ENCODE measurements at places on chromosomes 3 and 15.

DNA sequence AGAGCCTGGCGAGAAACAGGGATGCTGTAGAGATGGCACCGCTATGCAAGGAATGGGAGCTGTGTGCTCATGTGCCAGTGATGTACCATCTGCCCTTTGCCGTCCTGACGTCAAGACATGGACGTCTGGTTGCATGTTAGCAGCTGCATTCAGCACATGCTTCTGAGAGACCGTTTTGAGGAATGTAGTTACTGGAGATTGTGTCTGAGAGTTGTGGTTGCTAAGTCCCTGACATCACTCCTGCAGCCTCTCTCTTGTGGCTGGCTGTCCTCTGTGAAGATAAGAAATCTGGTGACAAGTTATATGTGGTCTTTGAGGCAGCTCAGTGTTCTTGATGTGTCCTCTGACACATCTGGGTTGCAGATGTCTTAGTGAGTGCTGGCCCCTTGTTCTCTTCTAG, 165.1 kb downstream of the APBA2 start:
- DNase-seq: no peak

DNA sequence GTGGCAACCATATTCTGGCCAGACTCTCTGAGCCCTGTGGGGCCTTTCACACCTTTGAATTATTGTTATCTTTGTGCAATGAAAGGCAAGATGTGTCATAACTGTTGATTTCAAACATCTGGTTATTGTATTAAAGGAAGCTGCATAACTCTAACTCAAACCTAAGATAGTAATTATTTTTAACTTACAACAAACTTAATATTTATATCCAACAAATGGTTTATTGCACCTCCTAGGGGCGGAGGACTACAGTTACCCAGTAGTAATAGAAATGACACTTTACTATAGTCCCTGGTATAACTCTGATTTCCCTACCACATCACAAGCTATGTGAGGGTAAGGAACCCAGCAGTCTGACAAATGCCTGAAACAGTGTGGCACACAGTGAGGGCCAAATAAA, 363.9 kb upstream of the SUCLG2 start:
- no peak for DNase-seq

DNA sequence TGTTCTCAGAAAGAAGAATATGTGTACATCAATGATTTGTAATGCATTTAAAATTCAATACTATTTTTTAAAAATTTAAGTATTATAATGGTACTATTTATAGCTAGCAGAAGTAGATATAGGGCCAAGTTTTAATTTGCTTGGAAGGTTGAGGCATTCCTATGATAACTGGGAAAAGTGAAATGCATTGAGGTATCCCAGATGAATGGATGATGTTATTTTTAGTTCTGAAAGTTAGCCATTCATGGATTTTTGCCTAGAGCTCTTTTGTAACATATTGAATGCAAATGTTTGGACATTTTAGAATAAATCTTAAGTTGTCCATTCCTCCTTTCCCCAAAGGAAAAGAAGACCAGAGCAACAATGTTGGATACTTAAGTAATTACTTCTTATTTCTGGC, 47.6 kb downstream of the GAP43 start:
- no peak for DNase-seq

DNA sequence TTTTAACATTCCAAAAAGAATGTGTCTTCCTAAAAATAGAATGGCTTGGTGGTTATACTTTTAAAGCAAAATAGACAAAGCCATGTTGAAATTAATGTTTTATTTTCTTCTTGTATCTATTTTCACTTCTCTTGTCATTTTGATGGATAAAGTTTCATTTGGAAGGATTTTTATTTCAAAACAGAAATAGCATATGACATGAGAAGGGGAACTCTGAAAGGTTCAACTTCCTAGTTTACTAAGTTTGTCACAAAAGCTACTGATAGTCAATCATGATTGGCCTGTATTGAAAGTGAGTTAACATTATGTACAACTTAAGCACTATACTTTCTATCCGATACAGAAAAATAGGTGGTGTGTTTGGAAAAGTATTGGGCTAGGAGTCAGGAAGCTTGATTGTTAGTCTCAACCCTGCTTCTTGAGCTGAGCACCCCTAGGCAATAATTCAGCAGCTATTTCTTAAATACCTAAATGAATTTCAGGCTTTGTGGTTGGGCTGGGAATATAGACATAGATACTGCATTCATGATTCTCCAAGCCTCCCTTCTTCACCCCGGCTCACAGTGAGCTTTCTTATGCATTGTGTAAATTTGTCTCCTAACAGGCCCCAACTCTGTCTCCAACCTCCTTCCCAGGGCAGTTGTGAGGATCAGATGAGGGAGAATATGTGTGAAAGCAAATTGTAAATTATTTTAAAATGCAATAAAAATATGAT, 46.9 kb upstream of the CSPG4 start:
- DNase-seq: no peak

GRCh38 chr3:71048948-71049347, 534.6 kb downstream of the FOXP1 start:
- DNase-seq: no peak

- no peak for DNase-seq
Measured at GRCh38 chr3:79038636-79039035, 729.2 kb downstream of the ROBO1 start.

DNA sequence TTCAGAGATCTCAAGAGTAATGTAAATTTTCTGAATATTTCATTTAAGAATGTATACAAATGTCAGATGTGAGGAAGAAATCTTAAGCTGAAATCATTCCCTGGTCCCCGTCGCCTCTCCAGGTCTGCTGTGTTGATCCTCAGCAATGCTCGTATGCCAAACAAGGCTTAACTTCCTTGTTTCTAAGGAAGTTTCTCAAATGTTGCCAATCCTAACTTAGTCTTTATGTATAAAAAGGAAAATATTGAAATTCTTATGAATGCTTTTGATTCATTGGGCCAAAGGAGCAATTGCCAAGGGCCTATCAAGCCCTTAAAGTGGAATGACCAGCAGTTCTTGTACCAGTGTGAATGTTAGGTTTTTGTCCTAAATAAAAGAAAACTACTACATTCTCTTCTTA, 507.7 kb upstream of the SEMA6D start:
- no peak for DNase-seq

GRCh38 chr3:158804441-158804840, 2.6 kb downstream of the MFSD1 start:
- DNase-seq: no peak

DNA sequence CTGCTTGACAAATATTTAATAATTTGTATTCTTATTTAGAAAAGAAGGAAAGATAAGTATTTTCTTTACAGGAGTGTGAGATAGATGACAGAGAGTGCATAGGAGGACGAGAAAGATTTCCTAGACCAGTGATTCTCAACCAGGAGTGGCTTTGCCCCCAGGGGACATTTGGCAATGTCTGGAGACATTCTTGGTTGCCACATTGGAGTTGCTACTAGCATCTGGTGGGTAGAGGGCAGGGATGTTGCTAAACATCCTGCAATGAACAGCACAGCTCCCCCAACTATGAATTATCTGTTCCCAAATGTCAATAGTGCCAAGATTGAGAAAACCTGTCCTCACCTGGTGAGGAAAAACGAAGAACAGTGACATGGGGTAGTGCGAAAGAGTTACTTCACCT, 30.8 kb upstream of the MINAR1 start:
- no peak for DNase-seq

- DNase-seq: no peak
Measured at GRCh38 chr3:18188491-18188890, 236.6 kb downstream of the SATB1 start.

DNA sequence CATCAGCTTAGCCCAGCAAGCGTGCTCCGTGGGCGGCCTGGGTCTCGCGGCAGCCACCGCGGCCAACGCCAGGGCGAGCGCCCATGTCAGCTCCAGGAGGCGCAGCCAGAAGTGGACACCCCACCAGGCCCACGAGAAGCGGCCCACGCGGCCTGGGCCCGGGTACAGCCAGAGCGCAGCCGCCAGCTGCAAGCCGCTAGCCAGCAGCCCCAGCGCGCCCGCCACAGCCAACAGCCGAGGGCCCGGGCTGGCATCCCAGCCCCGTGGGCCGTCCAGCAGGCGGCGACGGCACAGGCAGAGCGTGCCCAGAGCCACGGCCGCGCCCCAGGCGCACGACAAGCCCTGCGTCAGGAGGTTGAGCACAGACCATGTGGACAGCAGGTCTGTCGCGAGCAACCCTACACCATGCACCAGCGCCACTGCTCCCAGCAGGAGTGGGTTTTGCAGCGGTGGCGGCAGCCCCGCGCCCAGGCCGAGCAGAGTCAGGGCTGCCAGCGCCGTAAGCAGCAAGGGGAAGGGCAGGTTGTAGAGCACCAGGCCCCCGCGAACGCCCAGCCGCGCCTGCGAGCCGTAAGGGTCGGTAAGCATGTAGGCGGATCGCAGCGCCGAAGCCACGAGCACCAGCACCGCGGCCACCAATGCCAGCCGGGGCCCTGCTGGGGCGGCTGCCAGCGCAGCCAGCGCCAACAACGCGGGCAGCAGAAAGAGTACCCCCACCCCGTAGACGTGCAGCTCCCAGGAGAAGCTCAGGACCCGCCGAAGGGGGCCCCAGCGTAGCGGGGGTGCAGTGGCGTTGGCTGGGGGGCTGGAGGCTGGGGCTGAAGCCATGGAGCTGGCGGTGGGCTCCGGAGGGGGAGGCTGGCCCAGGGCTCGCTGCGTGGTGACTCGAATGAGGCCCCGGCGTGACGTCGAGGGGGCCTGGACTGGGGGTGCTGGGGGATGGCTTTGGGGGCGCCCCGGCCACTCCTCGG, 4.9 kb downstream of the PRRT3 start:
- no peak for DNase-seq
